Suppressor macrophage treated with lipopolysaccharide for 1 hour (primary cell): ENCODE measurements at places on chromosomes 6 and 20.

- no peak for DNase-seq
Observed at GRCh38 chr6:22632581-22633145, 63.3 kb downstream of the HDGFL1 start.

DNA sequence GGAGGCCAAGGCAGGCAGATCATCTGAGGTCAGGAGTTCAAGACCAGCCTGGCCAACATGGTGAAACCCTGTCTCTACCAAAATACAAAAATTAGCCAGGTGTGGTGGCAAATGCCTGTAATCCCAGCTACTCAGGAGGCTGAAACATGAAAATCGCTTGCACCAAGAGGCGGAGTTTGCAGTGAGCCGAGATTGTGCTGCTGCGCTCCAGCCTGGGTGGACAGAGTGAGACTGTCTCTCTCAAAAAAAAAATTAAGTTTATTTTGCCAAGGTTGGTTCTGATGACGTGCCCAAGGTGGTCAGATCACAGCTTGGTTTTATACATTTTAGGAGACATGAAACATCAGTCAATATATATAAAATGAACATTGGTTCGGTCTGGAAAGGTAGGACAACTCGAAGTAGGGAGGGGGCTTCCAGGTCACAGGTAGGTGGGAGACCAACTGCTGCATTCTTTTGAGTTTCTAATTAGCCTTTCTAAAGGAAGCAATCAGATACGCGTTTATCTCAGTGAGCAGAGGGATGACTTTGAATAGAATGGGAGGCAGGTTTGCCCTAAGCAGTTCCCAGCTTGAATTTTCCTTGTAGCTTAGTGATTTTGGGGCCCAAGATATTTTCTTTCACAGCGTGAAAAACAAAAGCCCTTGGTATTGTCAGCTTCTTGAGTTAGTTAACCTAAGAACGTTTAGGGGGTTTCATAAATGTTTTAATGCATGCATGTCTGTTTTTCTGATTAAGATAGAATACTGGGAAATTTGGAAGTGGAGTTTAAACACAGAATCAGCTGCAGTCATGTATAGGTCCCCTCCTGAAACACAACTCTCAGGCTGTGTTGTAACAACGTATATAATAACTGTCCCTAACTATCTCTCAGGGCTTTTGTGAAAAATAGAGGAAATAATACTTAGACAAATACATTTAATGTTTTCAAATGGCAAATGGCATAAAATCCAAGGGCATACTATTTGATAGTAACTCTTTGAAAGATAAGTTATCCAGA lies 16.7 kb downstream of the ACOT13 start:
- DNase-seq: no peak

DNA sequence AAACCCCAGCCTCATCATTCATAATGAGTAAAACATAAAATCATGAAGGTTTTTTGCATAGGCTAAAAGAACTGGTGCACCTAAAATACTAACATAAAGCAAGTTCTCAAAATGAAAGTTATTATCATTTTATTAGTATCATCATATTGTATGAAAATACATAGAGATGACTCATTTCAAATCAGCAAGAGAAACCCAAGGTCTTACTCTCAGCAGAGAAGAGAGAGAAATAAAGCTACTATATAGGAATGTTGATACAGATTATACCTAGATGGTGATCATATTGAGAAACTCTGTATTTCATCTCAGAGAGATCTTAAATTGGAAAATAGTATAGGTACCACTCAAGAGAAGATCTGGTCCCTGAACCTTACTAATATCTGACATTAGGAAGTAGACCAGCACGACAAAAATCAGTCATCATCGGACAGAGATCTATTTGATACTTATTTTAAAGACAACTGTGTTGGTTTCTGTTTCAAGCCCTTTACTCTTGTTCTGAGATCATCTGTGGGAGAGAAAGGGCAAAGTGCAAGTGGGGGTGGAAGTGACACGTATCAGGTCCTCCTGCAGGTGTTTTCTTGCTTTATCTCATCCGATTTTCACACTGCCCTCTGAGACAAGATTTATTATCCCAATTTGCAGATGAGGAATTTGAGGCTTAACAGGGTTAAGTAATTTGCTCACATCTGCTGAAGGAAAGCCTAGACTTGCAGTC lies 532.3 kb downstream of the MAFB start:
- no peak for DNase-seq

- no peak for DNase-seq
Observed at GRCh38 chr20:32448306-32449056, 90.3 kb downstream of the ASXL1 start.

DNA sequence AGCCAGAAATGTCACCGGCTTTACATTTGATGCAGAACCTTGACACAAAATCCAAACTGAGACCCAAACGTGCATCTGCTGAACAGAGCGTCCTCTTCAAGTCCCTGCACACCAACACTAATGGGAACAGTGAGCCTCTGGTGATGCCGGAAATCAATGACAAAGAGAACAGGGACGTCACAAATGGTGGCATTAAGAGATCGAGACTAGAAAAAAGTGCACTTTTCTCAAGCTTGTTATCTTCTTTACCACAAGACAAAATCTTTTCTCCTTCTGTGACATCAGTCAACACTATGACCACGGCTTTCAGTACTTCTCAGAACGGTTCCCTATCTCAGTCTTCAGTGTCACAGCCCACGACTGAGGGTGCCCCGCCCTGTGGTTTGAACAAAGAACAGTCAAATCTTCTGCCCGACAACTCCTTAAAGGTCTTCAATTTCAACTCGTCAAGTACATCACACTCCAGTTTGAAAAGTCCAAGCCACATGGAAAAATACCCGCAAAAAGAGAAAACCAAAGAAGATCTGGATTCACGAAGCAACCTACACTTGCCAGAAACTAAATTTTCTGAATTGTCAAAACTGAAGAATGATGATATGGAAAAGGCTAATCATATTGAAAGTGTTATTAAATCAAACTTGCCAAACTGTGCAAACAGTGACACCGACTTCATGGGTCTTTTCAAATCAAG lies 108.4 kb downstream of the RTN4IP1 start:
- peak; percentile 76 for DNase-seq

DNA sequence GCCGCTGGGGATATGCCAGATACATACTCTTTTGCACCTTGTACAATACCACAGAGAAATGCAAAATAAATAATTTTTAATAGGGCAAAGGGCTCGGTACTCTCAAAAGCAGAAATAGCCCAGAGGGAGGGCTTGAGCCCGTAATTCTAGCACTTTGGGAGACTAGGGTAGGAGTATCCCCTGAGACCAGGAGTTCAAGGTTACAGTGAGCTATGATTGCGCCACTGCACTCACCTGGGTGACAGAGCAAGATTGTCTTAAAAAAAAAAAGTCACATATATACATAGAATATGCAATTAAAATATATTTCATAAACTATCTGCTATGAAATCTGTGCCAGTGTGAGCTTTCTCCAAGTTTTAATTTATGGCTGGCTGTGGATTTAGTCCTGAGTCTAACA lies 818 bp upstream of the TRMT11 start:
- no peak for DNase-seq

GRCh38 chr20:21101932-21102575 lies 4.1 kb downstream of the LINC00237 start:
- no peak for DNase-seq

DNA sequence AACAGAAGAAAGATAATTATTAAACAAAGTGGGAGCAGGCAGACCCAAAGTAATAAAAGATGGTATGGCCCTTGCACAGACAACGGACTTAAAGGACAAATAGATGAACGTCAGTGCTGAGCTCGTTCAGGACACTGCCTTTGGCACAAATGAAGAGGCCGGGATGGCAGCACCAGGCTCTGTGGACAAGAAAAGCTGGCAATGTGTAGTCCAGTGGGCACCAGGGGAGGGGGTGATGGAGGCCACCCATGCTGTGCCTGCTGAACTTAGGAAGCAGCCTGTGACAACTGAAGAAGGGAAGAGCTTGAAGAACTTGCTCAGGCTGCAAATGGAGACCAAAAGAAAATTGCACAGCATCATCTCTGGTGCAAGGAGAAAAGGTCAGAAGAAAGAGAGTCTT lies 131.0 kb downstream of the ANKRD60 start:
- DNase-seq: no peak

GRCh38 chr6:138428944-138429598 lies 25.0 kb downstream of the HEBP2 start:
- DNase-seq: peak; percentile 75

- no peak for DNase-seq
Observed at GRCh38 chr6:112144145-112144926, 56.9 kb downstream of the FAM229B start.

DNA sequence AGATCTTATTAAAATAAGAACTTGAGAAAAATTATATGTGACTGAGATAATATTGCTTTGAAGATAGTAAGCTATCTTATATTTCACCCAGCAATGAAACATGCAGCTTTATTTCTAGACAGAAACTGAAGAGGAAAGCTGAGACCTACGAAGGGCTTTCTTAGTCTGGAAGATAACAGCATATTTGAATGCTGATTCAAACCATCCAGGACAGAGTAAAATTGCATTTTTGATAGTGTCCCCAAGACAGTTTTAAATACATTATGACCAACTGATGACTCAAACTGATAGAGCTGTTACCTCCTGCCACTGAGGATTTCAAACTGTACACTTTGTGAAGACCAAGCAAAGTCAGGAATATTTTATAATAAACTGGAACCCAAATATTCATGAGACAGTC lies 409.6 kb downstream of the GRIK2 start:
- DNase-seq: no peak

- DNase-seq: no peak
Observed at GRCh38 chr6:106883808-106884262, 90.7 kb downstream of the CD24 start.

GRCh38 chr6:6058054-6058444 lies 51.3 kb upstream of the NRN1 start:
- no peak for DNase-seq

DNA sequence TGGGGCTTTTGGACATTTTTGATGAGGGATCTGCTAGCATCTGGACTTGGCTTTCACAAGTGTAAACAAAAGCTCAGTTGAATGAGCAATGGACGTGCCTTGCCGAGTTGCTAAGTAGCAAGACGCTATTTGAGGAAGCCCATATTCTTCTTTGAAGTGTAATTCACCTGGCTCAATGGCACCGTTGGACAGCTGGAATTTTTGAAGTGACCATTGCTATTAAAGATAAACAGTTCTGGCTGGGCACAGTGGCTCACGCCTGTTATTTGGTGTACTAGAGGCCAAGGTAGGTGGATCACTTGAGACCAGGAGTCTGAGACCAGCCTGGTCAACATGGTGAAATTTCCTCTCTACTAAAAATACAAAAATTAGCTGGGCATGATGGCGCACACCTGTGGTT lies 88.8 kb upstream of the SOX4 start:
- no peak for DNase-seq

DNA sequence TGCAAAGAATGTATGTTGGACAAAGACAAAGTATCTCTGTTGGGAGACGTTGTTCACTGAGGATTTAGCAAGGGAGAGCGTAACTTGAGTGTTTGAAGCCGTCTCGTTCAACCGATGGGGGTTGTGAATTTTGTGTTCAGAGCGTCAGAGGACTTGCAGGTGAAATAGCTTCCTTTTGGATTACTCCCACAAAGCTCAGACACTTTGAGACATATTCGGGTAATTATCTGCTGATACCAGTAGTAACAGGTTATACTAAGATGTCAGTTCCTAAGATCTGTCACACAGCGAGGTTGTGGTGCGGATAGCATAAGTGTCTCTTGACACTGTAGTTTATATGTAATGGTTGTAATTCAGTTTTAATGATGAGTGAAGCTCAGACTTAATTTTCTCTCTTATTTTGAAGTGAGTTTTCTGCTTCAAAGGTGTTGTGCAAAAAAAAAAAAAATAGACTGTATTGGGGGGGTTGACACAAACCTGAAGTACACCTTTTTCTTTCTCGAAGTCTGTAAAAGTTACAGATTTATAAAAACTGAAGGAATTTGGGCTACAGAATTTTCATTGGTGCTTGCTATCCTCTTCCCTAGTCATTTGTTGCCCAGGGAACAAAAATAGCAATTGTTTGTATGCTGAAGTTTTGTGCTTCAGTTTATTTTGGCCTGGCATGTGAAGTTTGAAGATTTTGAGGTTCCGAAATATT lies 1.7 kb downstream of the ASXL1 start:
- DNase-seq: no peak

DNA sequence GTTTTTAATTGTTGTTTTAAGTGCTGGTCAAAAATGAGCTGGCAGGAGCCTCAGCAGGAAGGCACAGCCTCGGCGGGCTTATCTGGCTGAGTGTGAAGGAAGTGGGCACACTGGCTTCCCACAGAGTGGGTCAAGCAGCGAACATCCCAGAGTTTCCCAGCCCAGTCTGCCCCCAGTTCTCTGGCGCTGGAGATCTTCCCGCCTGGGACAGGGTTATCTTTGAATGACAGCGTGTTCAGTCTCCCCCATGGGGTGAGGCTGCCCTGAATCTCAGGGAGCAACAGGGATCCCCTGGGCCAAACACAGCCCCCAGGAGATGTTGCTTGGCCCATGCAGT lies 122.2 kb upstream of the PTPN1 start:
- DNase-seq: no peak

GRCh38 chr6:17469006-17469832 lies 75.8 kb downstream of the CAP2 start:
- no peak for DNase-seq

DNA sequence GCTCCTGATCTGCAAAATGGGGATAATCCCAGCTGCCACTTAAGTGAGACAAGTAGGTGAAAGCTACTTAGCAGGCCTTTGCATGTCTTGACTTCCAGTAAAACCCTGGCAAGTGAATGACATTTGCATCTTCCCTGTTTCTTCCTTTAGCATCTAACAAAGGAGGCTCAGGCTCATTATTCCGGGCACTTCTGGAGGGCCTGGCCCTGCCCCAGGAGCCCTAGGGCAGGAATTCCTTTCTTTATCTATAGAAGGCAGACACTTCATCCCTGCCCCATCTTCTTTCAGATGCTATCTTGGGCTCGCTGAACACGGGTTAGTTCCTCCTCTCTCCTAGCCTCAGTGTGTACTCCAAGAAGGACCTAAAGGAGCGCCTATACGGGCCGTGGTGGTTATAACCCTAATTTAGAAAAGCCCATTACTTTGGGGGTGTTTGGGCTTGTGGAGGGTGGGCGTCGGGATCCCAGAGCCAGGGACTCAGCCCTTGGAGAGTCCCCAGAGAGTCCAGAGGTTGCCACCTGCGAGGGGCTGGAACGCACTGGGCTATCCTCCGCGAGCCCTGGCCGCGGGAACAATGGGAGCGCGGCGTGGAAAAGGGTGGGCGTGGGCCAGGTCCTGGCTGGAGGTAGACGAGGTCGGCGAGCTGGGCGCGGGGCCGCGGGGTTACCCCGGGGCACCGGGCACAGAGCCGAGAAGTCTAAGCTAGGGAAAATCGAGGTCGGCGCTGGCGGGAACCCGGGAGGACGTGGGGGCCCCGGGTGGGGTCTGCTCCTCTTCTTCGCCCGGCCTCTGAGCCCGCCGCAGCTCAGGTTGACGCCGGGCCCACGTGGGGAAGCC lies 62.8 kb upstream of the EPB41L1 start:
- no peak for DNase-seq

- no peak for DNase-seq
Observed at GRCh38 chr6:41336824-41337223, 1.4 kb downstream of the NCR2 start.

DNA sequence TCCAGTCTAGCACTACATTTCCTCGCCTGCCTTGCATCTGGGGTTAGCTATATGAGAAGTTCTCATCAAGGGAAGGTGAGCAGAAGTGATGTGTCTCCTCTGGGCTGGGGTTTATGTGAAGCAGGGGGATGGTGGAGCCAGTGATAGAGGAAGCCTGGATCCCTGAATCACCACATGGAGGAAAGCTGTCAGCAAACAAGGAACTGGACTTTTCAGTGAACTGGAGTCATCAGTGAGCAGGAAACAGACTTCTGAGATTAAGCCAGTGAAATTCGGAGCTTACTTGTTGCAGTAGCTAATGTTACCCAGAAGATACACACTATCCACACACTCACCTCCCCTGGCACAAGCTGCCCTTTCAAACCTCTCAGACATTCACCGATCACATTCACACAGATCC lies 13.4 kb upstream of the TOX2 start:
- DNase-seq: no peak
